A673 (cell line): ENCODE measurements at places on chromosomes 11 and 22. TPM values are rescaled to one million over a fixed set of nuclear protein-coding genes. Genes with fewer than 3 reads are reported as not detected.

ANKK1 gene
- total RNA-seq = 0.39 and 0.43 TPM in 2 replicates

CATSPERZ gene
- 1.4 TPM in 1 of 2 replicates, not detected in the other for total RNA-seq

ARSA gene
- total RNA-seq = 15.6 and 19.6 TPM in 2 replicates

FAM83F gene
- total RNA-seq = not detected in 2 replicates

GLYATL2 gene
- total RNA-seq = 0.74 and 1.7 TPM in 2 replicates

- DNase-seq = no peak
These were observed 194.0 kb downstream of the LARGE1 start for GRCh38 chr22:33726294-33726734.

- no peak for DNase-seq
These were observed 99.2 kb downstream of the RNF169 start for GRCh38 chr11:74847895-74848294.

- DNase-seq = no peak
These were observed 221.9 kb downstream of the SBF2 start for GRCh38 chr11:10072142-10072541.

DNA sequence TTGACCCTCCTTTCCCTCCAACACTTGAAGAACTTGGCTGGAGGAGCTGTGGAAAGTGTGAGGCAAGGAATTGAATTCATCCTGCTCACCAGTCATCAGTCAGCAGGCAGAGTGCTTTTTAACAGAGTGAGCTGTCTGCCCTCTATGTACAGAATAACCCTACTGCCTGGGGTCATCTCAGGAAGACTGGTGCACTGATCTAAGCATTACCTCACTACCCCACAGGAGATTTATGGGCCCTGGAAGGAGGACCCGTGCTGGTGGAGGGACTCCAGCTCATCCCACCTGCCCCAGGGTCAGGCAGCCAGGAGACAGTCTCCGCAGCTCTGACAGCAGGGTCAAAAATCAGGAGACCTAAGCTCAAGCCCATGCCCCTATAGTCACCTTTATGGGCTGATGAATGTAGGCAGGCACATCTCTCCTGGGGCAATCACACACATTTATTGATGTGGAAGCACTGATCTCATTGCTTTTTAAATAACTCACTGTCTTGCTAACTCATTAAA is 270.8 kb upstream of the SESN3 start:
- DNase-seq = no peak

GRCh38 chr11:67023957-67024353 is 1.0 kb downstream of the SYT12 start:
- no peak for DNase-seq

- peak; percentile 39 for DNase-seq
These were observed 644 bp downstream of the YPEL4 start for GRCh38 chr11:57648801-57649735.

DNA sequence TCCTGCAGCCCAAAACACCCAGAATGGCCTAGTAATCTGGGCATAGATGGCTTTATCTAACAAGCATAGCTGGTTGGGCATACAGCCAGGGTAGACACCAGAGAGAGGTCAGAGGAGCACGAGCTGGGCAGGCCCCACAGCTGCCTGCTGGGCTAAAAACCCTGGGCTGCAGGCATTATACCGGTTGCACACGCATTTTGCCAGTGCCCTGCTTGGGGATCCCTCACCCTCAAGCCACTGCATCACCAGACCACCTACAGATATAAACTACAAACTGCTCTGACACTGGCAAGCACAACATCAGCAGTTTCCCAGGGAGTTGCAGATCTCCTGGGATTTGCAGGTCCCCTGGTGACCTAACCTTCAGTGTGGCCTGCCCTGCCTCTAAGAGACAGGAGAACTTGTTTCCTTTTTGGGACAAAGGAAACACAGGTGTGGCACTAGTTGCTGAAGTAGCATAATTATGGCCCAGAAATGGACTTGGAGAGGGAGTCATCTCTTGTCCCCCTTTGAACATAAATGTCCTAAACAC is 79.1 kb upstream of the SC5D start:
- DNase-seq = no peak

GRCh38 chr11:82194521-82194920 is 539.1 kb downstream of the FAM181B start:
- DNase-seq = no peak

- DNase-seq = no peak
These were observed 746 bp upstream of the CALCB start for GRCh38 chr11:15072551-15073143.

GRCh38 chr11:133137270-133137669 is 395.0 kb downstream of the OPCML start:
- DNase-seq = no peak

DNA sequence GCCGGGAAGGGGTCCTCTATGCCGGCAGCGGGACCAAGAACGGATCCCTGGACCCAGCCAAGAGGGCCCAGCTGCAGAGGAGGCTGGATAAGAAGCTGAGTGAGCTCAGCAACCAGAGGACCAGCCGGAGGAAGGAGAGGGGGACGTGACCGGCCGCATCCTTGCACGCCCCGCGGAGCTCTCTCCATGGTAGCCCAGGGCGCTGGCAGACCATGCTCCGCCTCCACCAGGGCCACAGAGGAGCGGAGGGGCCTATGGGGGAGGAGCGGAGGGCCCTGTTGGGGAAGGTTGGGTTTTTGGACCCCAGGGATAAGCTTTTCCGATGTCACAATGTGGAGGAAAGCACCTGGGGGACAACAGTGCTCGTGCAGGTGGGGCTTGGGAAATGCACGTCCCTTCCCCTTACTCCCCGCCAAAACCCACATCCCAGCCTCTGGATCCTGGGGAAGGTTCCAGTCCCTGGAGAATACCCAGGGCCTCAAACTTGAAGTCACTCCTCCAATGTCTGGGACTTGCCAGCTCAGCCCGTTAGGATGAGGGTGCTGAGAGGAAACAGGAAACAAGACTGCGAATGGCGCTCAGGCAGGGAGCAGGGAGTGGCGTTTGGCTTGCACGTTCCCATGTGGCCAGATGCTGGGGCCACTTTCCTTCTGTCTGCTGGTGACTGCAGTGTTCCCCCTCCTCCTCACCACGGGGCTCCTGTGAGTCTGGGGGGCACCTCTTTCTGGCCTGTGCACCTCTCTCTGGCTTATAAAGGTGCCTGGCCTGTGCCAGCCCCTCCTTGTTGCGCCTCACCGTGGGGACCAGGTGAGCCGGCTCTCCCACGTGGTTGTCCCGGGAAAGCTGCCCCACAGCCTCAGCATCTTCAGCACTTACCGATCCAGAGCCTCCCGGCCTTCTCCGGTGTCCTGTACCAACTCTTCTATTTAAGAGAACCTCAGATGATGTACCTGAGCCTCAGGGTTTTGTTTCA is 36.2 kb downstream of the IGHMBP2 start:
- DNase-seq = peak; percentile 25

- DNase-seq = peak; percentile 70
These were observed 57.8 kb downstream of the PPFIBP2 start for GRCh38 chr11:7571640-7572000.

GRCh38 chr11:131683666-131684065 is 313.3 kb downstream of the NTM start:
- no peak for DNase-seq
